ENCODE measurements at places on chromosomes 5 and 9.

GRCh38 chr5:88109818-88110217, 158.8 kb downstream of the TMEM161B start:
- DNase-seq = no peak

GRCh38 chr9:76490249-76490990, 31.4 kb downstream of the GCNT1 start:
- no peak for DNase-seq

DNA sequence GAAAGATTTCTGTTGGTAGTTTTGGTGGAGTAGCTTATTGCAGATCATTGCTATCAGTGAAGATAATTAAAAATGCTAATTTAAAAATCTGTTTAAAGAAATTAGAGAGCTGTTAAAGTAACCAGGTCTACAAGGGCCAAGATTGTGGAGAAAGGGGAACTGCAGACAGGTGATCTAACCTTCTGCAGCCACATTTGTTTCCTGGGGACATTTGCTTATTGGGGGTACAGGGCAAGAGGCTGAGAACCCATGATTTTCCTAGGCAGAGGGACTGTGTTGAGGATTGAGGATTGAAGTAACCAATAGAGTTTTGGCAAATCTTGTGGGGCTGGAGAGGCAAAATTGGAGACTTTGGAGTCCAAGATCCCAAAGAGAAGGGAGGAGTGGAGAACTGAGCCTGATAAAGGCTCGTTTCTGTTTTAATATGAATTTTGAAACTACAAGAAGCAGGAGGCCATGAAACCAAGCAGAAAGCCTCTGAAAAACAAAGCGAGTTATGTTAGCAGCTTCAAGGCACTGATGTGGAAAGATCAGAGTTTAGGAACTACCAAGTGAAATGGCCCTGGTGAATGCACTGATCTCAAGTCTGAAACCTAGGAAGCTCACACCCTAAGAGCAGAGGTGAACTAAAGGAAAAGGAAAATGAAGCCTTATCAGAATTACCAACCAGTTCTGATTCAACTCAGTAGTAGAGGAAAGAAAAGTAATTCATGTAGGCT, 219.8 kb upstream of the C9orf72 start:
- no peak for DNase-seq

- DNase-seq = no peak
These were observed 605.8 kb upstream of the PTGER4 start for GRCh38 chr5:40073927-40074326.

Data from activated naive CD4-positive, alpha-beta T cell treated with Interleukin-2 at 50 U/mL for 16 hours (primary cell).